ENCODE measurements at places on chromosomes 3 and 15. TPM values are rescaled to one million over a fixed set of nuclear protein-coding genes. Genes with fewer than 3 reads are reported as not detected.

Gene TUBGCP4
- total RNA-seq = 34.4 TPM

Gene CCDC13
- total RNA-seq = not detected

Gene CX3CR1
- 2.1 TPM for total RNA-seq

Gene IMPG2
- 0.20 TPM for total RNA-seq

Gene GASK1A
- total RNA-seq = 0.09 TPM

Gene AADACL2
- not detected for total RNA-seq

All from T-helper 2 cell treated with Interferon-gamma antibody and Interleukin-4, amounts not matched to agents 100 ng/mL and 5 ng/mL, for 36 hours (primary cell).